ENCODE measurements at places on chromosomes 5 and 9.

- DNase-seq, result no peak
These were observed 1034.4 kb downstream of the CDH9 start for GRCh38 chr5:26003966-26004365.

DNA sequence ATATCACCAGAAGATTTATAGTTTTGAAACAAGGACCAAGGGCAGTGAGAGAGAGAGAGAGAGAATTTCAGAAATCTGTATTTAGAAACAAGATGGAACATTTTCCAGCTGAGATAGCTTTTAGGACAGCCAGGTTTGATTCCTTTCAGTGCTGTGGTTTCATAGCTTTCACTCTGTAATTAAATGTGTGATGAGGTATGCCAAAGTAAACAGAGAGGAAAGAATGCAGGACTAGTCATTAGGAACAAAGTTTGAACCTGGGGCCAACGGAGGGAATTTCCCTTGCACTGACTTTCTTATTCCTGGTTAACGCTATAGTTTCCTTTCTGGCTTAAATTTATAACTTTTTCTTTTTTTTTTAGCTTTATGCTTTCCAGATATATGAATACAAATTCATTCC, 10.0 kb upstream of the CCL28 start:
- no peak for DNase-seq

DNA sequence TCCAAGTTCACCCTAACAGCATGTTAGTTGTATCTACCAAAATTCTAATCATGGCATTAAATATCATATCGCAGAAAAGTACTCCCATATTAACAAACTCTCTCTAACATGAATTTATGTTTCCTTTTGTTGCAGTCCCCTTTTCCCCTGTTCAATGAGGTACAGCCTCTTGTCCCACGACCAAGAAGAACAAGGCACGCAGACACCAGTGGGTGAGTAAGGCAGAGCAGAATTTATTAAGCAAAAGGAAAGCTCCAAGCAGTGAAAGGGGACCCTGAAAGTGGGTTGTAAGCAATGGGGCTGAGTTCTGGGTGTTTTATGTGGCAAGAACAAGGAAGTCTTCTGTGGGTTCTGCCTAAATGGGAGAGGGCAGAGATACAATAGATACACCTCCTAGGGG, 183.5 kb downstream of the LURAP1L start:
- no peak for DNase-seq

GRCh38 chr9:74824654-74825053, 63.1 kb downstream of the TRPM6 start:
- no peak for DNase-seq

- no peak for DNase-seq
These were observed 8.2 kb downstream of the GNE start for GRCh38 chr9:36250079-36250478.

DNA sequence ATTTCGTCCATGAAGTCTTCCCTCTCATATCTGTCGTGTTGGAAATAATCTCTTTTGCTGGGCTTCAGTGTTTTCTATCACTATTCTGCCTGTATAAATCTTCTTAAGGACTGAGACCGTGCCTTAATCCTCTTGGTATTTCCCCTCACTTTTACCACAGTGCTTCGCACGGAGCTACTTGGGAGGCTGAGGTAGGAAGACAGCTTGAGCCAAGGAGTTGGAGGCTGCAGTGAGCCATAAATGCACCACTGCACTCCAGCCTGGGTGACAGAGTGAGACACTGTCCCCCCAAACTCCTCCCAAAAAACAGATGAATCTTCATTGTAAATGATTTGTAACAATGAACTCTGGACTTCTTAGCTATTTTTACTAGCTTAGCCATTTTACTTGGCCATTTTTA, 57.8 kb downstream of the PHAX start:
- DNase-seq, result no peak

- no peak for DNase-seq
These were observed 14.5 kb downstream of the PLPP1 start for GRCh38 chr5:55520117-55520839.

DNA sequence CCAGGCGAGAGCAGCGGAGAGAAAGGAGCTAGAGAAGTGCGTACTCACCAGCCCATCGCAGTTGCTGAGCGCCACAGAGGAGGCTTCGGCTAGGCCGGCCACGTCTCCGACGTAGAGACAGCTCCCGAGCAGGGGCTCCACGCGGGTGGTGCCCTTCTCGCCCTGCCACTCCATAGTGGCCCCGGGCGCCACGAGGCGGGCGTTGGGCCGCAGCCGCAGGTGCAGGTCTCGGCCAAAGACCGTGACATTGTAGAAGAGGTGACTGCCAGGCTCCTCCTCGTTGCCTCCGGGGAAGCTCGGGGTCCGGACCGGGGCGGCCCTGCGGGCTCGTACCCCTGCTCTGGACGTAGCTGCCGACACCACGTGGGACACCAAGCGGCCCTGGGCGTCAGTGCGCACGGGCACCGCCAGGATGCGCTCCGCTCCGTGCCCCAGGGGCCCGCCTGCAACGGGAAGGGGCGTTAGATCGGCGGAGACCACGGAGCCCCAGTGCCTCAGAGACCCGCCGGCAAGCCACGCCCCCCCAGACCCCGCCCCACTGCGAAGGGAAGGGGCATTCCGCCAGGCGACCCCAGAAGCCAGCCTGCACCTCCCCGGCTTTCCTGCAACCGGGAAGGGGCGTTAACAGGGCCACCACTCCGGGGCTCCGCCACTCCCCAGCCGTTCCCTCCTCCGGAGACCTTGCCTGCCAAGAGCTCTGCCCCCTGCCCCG, 1.4 kb downstream of the ADAMTS2 start:
- DNase-seq, result no peak

DNA sequence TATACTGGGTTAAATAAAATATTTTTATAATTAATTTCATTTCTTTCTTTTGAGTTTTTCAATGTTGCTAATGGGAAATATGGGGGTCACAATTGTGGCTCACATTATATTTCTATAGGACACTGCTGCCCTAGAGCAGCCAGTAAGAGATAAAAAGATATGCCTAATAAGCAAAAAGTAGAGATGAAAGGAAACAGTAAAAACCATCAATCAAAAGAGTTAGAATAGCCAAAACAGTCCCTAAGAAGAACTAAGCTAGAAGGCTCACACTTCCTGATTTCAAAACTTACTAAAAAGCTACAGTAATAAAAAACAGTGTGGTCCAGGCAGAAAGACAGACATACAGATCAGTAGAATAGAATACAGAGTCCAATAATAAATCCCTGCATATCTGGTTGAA, 104.4 kb downstream of the FANCC start:
- no peak for DNase-seq

DNA sequence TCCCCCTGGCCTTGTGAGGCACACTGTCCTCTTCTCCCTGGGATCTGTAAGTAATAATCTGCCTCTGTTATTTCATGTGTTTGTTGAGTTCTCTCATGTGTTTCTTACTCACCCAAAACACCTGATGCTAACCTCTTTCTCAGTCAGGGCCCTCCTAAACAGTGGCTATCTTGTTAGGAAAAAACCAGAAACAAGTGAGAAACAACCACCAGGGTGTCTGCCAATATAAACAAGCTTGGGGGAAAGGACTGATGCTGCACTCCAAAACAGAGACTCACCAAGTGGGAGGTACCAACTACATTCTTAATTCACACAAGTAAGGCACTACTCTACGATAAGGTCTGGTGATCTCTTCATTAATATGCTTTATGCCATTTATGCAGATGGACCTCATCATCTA, 564.4 kb downstream of the SEMA5A start:
- DNase-seq, result no peak

GRCh38 chr9:104617418-104617817, 586 bp downstream of the OR13C9 start:
- DNase-seq, result no peak

DNA sequence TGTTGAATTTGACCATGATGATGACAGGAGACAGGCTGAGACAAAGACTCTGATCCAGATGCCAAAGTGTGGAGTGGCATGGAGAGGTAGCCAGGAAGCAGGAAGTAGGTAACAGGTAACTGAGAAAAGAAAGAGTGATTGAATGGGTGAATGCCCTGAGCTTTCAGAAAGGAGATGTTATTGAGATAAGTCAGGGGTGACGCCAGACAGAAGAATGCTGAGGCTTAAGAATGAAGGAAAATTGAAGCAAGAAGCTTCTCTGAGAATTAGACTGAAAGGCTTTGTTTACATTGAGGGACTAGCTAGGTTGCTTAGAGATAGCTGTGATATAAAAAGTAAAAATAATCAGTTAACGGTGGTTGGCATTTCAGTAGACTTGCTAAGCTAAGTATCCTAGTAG, 165.7 kb downstream of the PSAT1 start:
- DNase-seq, result no peak

DNA sequence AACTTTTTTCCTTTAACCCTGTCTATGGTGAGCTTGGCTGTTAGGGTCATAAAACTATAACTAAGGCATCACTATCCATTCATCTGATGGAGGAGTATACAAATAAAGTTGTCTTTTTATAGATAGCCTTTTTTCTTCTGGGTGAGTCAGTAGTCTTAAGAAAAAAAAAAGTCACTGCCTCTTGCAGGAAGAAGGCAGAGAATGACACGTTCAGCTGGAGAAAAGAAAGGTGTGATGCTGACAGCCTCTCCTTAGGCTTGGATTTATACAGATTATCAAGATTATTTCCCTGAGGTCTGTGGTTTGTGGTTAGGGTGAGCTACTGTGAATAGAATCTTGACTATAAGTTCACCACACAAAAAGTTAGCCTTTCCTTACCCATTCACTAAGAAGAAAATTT, 23.0 kb downstream of the EPB41L4B start:
- DNase-seq, result no peak

GRCh38 chr5:146342882-146343865, 4.5 kb downstream of the POU4F3 start:
- DNase-seq, result no peak

- DNase-seq, result no peak
These were observed 32.3 kb downstream of the ERCC6L2 start for GRCh38 chr9:95907794-95908193.

- DNase-seq, result no peak
These were observed 18.4 kb upstream of the QSOX2 start for GRCh38 chr9:136264031-136264430.

DNA sequence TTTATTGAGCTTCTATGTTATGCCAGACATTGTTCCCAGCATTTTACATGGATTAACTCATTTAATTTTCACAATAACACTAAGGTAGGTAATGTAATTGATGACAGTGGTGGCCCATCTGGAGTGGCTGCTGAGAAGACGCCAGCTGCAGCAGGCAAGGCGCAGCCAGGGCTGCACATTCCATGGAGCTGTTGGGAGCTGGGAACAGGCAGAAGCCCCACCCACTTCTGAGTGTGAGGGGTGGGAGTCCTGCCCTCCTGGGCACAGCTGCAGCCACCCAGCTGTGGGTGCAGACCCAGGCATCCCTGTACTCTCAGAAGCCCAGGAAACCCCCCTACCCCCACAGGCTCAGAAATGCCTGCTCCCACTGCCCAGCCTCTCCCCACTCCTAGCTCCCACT, 183.3 kb downstream of the DEPDC1B start:
- DNase-seq, result no peak

DNA sequence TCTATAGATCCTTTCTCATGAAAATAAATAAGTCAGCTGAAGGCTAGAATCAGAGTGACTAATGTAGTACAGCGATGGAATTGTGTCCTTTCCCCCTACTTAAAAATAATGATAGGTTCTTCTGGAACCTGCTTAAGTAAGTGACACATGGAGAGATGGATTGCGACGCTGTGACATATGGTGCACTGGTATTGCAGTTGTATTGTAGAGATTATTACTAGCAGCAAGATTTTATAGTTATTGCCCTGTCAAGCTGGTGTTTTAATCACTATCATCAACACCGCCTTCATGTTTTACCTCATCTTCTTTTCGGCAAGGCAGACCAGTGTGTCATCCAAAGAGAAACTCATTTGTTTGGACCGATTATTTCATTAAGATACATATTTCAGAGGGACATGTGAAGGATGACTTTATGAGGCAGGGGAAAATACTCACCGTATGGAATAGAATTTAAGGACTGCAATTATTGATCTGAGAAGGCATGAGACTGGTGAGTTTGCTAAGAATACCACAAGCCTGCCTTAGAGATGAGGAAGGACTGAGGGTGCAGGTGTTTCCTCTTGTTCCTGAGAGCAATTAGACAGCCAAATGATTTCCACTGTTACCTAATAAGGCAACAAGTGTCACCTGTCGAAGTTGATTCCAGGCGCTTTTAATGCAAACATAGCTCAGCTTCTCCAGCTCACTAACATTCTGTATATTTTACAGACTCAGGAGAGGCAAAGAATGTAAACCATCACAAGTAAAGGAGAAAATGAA, 1855.5 kb downstream of the MAT2B start:
- no peak for DNase-seq

DNA sequence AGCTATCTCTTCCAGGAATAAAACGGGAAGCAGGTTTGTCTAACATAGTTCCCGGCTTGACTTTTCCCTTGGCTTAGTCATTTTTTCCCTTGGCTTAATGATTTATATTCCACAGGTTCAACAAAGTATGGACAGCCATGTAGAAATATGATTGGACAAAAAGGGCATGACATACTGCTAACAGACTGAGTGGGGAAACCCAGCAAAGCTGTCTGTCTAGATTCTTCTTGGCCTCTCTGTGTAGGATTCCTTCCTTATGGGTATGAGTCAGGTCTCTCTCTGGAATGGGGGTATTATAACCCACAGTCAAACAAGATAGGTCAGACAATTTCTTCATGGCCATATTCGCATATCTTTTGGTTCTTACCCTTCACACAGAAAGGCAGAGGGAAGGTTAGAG, 5.7 kb upstream of the MTAP start:
- no peak for DNase-seq

- no peak for DNase-seq
These were observed 72.1 kb upstream of the HSPA9 start for GRCh38 chr5:138647261-138647788.

DNA sequence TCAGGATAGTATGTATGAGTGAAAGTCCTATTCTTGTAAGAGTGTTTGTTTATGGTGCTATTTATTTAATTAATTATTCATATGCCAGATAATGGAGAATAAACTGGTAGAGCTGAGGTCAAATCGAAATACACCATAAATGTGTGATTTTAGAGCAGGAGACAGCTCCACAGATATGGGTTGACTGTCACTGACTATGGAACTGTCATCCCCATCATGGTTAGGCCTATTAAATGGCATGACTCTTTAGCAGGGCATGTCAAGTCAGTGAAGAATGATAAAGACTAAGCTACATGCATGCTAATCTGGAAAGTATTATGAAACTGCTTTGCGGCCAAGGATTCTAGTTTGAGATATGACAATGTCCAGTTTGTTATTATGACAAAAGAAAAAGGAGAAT, 658.6 kb downstream of the ISL1 start:
- DNase-seq, result no peak

Measured in NCI-H1930 (cell line).